ENCODE measurements at places on chromosomes 4 and X.

DNA sequence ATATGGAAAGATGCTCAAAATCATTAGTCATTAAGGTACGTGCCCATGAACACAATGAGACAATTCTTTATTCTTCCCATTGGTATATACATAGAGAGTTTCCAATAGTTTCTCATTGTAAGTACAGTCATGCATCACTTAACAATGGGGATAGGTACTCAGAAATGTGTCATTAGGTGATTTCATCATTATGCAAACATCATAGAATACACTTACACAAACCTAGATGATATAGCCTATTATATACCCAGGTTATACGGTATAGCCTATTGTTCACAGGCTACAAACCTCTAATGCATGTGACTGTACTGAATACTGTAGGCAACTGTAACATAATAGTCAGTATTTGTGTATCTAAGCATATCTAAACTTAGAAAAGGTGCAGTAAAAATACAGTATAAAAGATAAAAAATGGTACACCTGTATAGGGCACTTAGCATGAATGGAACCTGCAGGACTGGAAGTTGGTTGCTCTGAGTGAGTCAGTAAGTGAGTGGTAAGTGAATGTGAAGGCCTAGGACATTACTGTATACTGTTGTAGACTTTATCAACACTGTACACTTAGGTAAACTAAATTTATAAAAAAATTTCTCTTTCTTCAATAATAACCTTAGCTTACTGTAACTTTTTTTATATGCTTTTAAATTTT, 49.6 kb downstream of the KLHL13 start:
- DNase-seq = no peak

- DNase-seq = no peak
Observed at GRCh38 chrX:3191796-3192195, 150.5 kb downstream of the ARSF start.

DNA sequence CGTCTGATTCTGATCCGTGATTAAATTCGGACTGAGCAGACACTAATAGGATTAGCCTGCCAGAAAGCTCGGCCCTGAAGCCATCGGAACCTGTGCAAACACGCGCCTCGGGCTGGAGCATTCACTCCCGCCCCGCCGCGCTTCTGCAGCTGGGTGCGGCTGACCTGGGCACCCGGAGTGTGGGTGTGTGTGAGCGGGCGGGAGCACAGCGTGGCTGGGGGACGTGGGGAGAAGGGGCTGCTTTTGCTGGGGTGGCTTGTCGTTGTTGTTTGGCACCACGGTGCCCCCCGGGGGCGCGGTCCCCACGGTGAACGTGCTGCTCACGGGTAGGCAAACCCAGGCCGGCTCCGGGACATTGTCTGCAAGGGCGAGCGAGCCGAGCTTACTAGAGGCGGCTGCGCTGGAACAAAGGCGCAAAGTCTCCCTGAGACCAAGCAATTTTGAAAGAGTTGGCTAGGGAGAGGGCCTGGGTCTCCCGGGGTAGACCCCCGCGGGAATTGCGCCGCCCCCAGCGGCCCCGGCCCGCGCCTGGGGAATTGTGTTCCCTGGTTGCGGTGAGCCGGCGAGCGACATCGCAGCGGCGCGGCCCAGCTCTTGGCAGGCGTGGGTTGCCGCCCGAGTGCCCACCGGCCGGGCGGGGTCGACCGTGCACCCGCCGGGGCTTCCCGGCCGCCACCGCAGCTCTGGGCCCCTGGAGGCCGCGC, 1.4 kb downstream of the MAMLD1 start:
- DNase-seq = no peak

DNA sequence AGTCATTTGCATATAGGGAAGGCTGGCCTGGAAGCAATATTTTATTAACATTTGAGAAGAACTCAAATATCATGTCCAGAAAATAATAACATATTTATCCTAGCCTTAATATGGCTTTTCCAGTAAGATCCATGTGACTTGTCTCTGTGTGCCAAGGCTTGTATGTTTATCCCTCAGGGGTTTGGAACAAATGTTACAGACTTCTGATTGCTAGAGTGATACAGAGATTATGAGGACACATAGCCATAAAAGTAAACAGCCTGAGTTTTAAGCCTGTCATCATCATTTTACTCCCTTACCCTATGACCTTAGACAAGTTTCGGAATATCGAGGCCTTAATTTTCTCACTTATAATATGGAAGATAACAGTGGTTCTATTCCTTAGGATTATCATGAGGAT, 338.1 kb downstream of the GPAT3 start:
- DNase-seq = no peak

- DNase-seq = no peak
Observed at GRCh38 chr4:101813604-101814003, 23.1 kb downstream of the BANK1 start.

GRCh38 chrX:30538271-30538670, 39.3 kb downstream of the TASL start:
- DNase-seq = no peak

DNA sequence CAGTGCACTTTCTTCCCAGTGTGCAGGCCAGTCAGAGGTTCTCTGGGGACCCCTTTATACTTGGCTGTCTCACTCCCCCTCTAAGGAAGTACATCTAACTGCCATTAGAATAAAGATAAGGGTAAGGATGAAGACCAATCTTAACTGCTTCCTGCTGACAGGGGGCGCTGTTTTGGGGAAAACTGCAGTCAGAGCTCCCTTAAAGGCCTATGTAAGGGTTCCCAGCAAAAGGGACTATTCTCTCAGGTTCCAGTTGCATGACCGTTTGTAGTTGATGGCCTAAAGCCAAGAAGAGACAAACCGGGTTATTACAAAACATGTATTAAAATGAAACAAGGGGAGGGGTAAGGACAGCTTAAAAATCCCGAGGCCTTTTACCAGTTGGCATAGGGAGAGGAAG, 115.6 kb upstream of the SPIN4 start:
- DNase-seq = no peak

DNA sequence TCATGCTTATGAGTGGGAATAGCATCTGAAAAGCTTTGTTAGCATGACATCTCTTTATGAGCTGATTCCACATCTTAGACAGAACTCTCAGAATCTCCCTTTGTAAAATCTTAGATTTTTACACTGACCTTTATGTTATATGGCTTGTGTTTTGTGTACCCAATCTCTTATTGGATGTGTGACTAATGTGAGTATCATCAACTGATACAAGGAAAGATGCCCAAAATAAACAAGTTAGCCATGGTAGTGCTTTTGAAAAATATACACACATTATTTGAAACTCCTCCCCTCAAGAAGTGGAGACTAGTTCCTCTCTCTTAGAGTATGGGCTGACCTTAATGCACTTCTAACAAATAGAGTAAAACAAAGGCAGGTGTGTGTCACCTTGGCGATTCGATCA, 160.1 kb upstream of the NRK start:
- peak; percentile 36 for DNase-seq

DNA sequence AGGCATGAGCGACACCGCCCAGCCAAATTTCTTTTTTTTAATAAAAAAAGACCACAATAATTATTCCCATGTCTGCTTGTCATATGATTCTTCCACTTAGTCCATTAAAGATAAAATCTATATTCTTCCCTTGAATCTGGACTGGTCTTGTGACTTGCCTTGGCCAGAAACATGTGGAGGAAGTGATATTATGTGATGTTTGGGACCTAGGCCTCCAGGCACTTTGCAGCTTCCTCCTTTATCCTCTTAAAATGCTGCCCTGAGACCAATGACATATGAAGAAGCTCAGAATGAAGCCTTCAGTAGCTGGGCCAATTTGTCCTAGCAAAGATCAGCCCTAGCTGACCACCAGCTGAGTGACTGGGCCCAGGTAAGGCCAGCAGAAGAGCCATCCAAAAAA, 250.0 kb downstream of the INPP4B start:
- DNase-seq = no peak

- no peak for DNase-seq
Observed at GRCh38 chrX:78754917-78755316, 7.4 kb downstream of the LPAR4 start.

- DNase-seq = no peak
Observed at GRCh38 chr4:89230271-89230670, 77.3 kb downstream of the GPRIN3 start.

- peak; percentile 72 for DNase-seq
Observed at GRCh38 chr4:157052429-157053040, 23.4 kb upstream of the GLRB start.

GRCh38 chr4:166312166-166312565, 439.1 kb downstream of the TLL1 start:
- DNase-seq = no peak

Data from LHCN-M2 (cell line).